Fibroblast of upper back skin (primary cell): ENCODE measurements at places on chromosomes 1 and 21.

- no peak for DNase-seq
Measured at GRCh38 chr1:37862330-37862729, 2.9 kb upstream of the MTF1 start.

GRCh38 chr1:233354983-233355382 is 27.5 kb downstream of the MAP3K21 start:
- no peak for DNase-seq

DNA sequence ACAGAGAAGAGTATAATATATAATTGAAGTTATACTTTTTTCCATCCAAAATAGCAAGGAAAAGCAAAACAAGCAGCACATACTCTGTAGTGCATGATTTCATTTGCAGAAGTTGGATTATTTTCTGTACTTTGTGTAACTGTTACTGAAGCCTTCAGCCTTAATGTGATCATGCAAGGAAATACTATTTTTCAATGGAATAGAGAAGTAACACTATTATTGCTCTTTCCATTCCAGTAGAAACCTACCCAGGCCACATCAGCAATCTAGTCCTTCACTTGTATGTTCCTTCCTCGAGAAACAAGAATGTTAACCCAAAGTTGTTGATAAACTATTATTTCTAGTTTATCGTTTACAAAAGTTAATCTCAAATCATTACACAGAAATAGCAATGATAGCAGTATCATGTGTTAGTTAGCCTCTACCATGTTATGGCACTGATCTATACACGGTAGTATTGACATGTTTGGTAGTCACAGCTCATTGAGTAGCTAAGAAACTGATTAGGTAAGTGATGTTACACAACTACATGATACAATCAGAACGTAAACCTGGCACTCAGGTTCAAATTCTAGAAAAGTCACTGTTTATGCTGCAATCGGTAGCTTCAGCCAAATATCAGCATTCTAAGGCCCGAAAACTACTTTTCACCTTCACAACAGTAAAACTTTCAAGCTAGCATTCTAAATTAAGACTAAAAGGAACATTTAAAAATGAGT is 37.6 kb upstream of the CHRM3 start:
- no peak for DNase-seq

DNA sequence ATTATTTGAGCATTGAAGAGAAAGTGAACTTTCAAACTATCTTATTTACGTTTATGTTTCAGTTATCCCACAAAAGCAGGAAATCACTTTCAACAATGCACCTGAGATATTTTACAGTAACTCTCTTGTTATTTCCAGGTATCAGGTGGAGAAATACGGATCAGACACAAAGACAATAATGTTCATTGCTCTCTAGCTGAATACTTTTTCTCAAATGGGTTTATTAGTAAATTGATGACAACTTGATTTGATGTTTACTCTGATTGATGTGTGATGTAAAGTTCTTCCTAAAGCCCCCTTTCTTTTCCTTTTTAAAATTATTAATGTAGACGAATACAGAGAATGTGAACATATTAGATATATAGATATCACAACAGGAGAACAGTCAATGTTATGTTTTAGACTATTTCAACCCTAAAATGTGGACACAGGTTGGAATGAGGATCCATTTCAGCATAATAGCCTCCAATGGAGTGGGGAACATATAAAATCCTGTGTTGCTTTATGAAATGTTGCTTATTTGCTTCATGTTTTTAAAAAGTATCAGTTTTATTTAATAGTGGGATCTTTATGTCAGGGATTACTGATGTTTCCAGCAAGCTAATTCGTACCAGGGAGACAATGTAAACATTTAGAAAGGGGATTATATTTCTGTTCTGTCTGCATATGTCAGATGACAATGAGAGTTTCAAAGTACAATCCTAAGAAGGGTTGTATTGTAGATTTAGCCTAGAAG is 1522.3 kb upstream of the TPTE start:
- no peak for DNase-seq

- DNase-seq: no peak
Measured at GRCh38 chr1:177825276-177825901, 144.5 kb downstream of the SEC16B start.

GRCh38 chr1:18907021-18907916 is 4.9 kb upstream of the ALDH4A1 start:
- peak; percentile 67 for DNase-seq

DNA sequence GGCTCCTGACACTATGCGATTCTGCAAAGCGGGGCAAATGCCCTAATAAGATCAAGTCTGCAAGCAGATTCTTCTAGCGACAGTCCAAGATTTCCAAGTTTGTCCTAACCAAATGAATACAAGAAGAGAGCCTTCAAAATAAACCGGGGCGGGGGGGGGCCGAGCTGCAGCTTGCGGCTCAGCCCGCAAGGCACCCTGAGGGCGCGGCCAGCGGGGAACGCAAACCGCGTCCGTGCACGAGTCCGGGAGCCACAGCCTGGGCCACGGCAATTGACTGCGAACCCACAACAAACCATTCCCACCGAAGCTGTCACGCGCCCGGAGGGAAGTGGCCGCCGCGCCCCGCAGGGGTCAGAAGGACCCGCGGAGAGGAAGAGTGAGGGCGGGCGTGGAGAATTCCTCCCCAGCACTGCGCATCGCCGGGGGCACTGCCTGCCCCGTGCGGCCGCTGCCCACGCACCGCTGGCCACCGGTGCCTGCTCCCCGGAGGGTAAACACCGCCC is 687 bp downstream of the TGFBR3 start:
- DNase-seq: no peak

DNA sequence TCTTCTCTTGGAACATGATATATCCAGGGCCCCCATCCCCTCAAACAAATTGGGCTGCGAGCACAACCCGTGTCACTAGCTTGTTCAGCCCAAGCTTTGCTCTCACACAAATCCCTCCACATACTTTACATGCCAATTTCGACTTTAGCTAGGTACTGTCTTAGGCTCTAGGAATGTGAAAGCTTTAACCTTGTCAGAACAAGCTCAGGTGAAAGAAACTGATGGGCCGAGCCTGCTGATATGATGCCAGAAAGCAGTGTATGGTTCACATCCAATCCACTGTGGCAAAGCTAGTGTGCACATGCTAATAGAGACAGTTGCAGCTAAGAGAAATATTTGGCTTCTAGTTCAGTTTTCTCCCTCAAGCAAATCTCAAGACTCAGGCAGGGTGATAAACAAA is 79.5 kb downstream of the TNFSF18 start:
- no peak for DNase-seq

DNA sequence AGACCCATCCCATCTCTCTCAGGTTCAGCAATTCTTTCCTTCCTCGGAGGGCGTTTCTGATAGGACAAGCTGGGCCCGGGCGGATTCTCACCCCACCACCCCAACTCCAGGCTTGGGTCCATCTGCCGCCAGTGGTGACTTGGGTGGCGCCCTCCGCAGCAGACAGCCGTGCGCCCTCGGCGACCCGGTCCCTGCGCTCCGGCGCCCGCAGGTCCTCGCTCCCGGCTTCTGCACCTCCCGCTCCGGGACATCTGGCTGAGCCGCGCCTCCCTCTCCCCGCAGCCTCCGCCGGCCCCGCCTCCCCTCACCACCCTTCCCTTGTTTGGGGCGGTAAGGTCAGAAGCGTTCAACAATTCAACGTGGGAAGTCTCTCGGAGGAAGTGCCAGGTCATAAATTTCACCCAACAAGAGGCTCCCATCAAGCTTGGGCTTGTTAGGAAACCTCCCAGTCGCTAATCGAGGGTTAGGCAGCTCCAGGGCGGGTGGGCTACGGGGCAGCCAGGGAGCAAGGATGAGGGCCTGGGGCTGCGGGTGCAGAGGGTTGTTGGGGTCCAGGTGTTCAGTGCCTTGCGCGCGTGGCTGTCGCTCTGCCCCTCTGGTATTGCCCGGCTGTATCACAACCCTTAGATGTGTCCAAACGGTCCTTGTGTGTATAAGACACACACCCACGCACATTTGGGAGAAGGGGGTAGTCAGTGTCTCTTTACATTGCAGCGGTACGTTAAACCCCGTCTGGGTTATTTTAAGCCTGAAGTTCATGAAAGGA is 39.8 kb downstream of the OLIG1 start:
- no peak for DNase-seq

DNA sequence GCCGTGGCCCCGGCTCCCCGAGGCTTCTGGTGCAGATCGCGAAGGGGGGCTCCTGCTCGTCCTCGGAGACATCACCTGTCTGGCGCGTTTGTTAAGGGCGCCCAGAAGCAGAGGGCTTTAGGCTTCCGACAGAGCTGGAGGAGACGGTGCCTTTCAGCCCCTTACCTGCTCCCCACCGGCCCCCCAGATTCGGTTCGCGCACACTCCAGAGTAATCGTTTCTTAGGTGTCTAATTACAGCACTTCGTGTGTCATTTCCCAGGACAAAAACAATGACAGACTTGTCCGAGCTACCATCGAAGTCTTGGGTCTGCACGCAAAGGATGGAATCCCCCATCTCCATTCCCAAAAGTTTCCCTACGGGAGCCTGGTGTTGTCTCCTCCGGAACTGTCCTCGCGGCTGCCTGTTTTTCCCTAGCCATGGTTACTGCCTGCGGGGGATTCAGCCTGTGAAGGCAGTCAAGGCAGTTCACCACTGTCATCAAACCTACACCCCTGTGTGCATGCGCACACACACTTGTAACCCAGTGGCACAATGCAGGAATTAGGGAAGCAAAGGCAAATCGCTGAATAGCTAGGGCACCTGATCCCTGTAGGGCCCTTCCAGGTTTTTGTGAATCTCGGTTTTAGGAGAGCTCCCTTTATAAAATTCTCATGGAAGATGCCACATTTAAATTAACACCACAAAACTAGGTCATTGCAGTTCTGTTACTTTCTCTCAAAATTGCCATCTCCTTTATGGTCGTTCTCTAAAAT is 738 bp upstream of the CDC42BPA start:
- peak; percentile 54 for DNase-seq

- peak; percentile 28 for DNase-seq
Measured at GRCh38 chr1:7426780-7427604, 344.1 kb upstream of the VAMP3 start.

DNA sequence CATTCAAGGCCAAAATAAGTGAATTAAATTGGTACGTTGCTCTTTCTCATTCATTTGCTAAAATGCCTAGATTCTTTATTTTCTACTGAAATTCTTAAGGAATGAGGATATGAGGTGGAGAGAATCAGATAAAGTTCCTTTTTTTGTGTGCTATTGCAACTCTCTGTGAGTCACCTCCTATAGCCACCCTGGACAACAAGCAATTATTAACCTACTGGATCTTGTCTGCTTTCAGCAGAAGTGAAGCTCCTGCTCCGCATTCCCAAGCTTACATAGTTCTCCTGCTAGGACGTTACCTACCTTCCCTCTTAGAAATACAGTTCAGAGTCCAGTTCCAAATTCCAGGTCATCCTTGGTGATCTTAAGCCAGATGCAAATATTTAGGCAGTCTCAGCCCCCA is 4.8 kb upstream of the KCNJ6 start:
- peak; percentile 28 for DNase-seq

DNA sequence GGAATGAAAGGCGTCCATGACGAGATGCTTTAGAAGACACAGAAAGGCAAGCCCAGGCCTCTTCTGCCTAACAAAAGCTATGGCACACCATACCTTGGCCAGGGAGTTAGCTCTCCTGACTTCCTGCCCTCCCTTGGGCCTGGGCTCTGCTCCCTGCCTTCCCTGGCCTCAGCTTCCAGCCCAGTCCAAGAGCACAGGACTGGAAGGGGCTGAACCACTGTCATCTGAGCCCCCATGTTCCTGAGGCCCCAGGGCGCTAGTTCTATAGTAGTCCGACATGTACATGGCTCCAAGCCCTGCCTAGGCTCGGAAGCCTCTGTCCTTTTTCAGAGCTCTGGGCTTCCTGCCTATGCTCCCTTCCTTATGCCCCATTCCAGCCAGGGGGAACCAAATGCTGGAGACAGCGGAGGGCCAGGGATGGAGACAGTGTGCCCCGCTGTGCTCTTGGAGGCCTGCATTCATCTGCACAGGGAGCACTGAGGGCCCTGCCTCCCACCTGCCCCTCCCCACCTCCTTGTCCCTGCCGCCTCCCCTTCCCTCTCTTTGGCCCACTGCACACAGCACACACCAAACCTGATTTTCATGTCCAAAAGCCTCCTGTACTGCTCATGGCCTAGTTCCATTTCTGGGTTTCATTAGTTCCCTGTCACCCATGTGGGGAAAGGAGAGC is 240.1 kb downstream of the RHOU start:
- DNase-seq: no peak
